ENCODE measurements at places on chromosomes 13 and 19.

- no peak for DNase-seq
Measured at GRCh38 chr13:23718996-23719395, 148.8 kb downstream of the TNFRSF19 start.

- no peak for DNase-seq
Measured at GRCh38 chr19:47020132-47020805, 632 bp downstream of the NPAS1 start.

- DNase-seq: no peak
Measured at GRCh38 chr19:33325920-33326319, 23.6 kb upstream of the CEBPA start.

DNA sequence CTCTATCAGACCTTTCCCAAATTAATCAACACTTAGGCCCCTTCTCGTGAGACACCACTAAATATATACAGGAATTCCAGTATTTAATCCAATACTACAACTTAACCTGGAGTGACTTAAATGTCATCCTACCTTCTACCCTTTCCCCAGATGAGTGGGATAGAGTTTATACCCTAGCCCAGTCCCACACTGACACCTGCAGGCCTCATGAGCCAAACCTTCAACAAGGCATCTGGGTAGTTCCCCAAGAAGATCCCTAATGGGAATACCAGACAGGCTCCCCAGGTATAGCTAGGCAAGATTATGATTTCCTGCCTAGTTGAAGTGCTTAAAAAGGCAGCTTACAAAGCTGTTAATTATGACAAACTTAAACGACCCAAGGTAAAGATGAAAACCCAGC lies 15.9 kb downstream of the ZNF83 start:
- no peak for DNase-seq

GRCh38 chr19:13094106-13094504 lies 8.6 kb downstream of the LYL1 start:
- DNase-seq: no peak

All from NAMALWA (cell line).